KBM-7 (cell line): ENCODE measurements at places on chromosomes 6 and 20.

GRCh38 chr6:168163096-168163731, 84.2 kb upstream of the FRMD1 start:
- no peak for DNase-seq

GRCh38 chr6:47690791-47691190, 7.6 kb upstream of the ADGRF4 start:
- DNase-seq = no peak

- no peak for DNase-seq
Measured at GRCh38 chr20:58313396-58313795, 3.9 kb downstream of the RAB22A start.

- DNase-seq = no peak
Measured at GRCh38 chr6:44739181-44739580, 351.7 kb downstream of the CDC5L start.

DNA sequence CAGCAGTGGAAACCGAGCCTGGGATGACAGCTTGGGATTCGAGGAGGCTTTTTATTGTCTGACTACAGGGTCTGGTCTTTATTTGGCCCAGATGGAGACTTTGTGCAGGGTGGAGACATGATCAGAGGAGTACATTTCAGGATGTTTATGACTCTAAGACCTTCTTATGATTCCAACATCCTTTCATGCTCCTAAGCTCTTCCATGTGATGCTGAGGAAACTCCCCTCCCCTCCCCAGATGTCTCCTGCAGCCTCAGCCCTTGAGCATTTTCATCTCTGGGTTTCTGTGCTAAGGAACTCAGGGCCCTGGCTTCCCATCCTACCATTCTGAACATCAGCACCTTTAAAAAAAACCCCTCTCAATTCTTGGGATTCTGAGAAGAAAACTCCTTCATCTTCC, 186.6 kb downstream of the SOX4 start:
- no peak for DNase-seq
